IPS-NIHi11 (cell line): ENCODE measurements at places on chromosomes 2 and 18.

- DNase-seq, result no peak
Observed at GRCh38 chr2:56185101-56185581, 1.4 kb downstream of the CCDC85A start.

DNA sequence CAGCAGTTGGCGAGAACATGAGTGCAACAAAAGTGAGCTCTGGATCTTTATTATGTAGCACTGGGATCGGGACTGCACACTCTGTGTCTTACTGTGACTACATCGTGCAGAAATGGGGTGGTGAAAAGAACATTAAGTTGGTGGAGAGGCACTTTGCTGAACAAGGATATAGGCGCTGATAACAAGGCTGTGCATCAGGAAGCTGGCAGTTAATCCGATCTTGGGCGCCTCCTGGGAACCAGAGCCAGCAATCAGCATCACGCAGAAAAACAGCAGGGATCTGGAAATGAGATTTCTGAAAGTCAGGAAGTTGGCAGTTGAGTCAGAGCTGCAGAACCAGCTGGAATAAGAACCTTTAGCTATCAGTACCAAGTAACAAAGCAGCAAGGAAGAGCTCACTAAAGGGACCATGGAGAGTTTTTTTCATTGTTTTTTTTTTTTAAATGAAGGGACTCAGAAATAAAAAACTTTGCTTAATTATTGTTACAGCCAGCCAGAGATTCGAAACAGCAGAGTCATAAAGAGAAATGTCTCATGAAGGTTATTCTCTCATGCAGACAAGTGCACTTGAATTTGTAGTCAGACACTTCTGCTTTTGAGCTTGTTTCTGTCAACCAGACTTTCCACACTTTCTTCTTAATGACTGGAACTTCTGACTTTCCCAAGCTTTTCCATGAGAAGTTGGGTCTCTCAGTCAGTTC is 22.8 kb upstream of the MYO3B start:
- DNase-seq, result peak; percentile 48

- DNase-seq, result no peak
Observed at GRCh38 chr18:51135364-51135763, 62.1 kb downstream of the MEX3C start.

DNA sequence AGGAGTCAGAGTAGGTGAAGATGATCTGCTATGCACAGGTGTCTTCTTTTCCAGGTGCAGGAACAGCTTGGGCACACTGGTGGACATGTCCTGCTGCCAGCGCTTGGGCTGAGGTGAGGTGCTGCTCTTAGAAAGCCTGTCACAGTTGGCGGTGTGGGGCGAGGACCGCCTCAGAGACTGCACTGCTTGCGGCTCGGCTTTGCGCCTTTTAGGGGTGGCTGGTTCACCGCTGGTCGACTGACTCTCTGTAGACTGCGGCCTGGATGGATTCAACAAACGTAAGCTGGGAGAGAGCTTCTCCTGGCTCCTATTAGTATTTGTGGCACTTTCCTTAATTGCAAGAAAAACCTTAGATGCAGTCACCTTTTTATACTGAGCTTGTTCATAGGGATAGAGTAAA is 1.7 kb downstream of the MSL3B start:
- no peak for DNase-seq

DNA sequence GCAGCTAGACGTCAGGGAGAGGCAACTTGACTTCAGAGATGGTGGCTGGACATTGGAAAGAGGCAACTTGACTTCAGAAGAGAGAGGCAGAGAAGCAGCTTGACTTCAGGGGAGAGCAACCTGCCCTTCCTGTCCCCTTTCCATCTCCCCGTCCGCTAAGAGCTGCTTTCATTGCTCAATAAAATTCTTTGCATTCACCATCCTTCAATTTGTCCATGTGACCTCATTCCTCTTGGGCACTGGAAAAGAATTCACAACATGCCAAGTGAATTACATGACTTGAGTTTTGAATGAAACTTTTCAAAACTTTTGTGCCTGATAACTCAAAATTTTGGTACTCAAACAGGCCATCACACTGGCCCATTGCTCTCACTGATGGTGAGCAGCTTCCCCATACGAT is 158.9 kb downstream of the DPP4 start:
- DNase-seq, result no peak

- no peak for DNase-seq
Observed at GRCh38 chr2:193072647-193073046, 877.9 kb upstream of the TMEFF2 start.
